AG09319 (cell line): ENCODE measurements at places on chromosomes 11 and 22.

DNA sequence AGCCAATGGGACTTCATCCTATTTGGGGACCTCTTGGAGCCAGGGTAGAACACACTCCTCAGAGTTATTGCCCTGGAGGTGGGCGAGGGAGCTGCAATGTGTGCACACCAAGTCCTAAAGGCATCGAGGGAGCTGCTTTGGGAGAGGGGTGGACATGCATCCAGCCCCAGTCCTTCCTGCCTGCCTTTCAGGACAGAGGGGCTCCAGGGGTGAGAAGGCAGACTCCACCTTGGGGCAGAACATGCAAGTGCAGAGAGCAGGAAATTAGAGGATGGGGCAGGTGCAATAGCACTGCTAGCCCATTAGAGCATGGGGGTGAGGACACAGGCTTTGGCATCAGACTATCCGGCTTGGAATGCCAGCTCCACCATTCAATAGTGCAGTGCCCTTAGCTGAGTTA is 288.5 kb downstream of the OPCML start:
- DNase-seq: no peak

DNA sequence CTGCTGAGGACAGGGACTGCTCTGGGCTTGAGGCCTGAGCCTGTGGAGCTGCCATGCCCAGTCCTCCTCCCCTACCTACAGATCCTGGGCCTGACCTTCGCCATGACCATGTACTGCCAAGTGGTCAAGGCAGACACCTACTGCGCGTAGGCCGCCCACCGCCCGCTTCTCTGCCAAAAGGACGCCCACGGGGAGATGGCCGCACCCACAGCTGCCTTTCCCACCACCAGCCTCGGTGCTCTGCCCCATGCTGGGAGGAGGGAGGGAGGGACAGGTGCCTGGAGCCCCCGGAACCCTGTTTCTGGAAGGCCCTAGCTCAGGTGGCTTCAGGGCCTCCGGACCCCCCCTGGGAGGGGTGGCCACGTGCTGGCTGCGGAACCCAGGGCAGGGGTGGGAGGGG is 23.8 kb downstream of the TSPAN4 start:
- DNase-seq: no peak

- no peak for DNase-seq
Measured at GRCh38 chr22:41334215-41334614, 32.9 kb downstream of the ZC3H7B start.

DNA sequence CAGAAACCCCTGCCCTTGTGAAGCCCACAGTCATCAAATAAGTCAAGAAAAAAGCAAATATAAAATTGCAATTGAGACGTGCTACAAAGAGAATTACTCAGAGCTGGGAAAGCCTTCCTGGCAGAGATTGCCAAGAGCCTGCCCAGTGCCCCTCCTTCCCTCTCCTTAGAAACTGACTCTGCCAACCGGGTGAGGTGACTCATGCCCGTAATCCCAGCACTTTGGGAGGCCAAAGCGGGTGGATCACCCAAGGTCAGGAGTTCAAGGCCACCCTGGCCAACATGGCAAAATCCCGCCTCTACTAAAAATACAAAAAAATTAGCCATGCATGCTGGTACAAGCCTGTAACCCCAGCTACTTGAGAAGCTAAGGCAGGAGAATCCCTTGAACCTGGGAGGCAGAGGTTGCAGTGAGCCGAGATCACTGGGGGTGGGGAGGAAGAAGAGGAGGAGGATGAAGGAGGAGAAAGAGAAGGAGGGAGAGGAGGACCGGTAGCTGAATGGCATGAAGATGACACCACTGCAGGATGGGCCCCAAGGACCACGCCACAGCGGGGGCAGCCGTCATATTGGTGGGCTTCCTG is 76.1 kb upstream of the RTL6 start:
- peak; percentile 79 for DNase-seq

GRCh38 chr11:77147668-77148321 is 19.7 kb downstream of the MYO7A start:
- no peak for DNase-seq

GRCh38 chr22:23862103-23862502 is 4.4 kb downstream of the SLC2A11 start:
- no peak for DNase-seq

DNA sequence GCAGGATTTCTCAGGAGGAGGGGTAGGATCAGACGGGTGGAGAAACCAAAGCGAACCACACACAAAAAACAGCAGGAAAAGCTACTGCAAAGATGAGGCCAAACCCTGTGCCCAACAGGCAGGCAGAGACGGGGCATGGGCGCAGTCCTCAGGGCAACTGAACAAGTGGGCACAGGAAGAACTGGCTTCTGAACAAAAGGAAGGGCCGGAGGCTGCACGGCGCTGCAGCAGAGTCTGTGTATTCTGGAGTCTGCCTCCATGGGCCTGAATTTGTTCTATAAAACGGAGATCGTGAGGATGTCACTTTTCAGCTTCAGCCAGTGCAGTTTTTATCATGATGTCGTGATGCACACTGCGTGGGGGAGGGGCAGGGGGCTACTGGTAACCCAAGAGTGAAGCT is 1026.0 kb downstream of the TBC1D22A start:
- no peak for DNase-seq
